Mucosa of gallbladder (tissue), 1 donor: ENCODE measurements at places on chromosomes 12 and 14.
A peak's percentile ranks its signal among the peaks of the same experiment; 100 is the strongest.

DNA sequence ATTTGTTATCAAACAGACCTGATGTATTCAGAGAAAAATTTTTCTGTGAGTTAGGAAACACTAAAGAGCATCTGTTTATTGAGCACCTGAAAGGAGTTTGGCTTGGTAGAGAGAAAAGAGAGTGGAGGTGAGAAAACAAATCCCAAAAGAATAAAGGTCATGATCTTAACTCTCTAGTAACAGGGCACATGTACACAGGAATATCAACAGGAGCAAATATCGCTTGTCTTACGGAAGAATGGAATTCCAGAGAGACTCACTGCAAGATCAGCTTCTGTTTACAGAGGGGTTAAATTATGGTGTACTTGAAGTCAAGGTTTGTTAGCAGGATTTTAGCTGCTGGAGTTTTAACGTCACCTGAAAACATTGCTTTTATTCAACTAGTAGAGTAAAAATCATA lies 78.8 kb downstream of the SPPL3 start:
- DNase-seq, result no peak

- DNase-seq, result no peak
Measured at GRCh38 chr12:69106482-69107118, 132.8 kb upstream of the CPSF6 start.

DNA sequence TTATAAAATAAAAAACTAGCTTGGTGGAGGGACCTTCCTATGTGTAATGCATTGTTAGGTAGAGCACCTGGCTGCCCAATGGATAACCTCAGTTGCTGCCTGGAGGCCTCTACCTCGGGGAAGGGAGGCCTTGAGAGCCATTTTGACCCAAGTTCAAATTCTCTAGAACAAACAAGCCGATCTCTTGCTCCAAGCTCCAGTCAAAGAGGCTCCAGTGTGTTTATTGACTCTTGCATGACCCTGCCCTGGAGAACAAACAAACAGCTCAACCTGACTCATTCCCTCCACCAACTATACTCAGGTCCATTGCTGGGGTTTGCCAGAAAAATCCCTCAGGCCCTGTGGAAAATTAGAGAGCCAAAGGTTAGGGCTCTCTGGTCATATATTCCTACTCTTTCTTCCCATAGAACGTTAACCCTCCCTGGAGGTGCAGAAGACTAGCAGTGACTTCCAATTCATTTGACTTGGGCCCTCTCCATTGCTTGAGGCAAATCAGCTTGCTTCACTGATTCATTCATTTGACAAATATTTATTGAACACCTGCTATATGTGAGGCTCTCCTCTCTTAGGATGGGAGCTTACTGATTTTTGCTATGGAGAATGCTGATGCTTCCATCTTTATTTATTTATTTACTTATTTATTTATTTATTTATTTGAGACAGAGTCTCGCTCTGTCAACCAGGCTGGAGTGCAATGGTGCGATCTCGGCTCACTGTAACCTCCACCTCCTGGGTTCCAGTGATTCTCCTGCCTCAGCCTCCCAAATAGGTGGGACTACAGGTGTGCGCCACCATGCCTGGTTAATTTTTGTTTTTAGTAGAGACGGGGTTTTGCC lies 73.7 kb upstream of the CISTR start:
- peak; percentile 13 for DNase-seq

DNA sequence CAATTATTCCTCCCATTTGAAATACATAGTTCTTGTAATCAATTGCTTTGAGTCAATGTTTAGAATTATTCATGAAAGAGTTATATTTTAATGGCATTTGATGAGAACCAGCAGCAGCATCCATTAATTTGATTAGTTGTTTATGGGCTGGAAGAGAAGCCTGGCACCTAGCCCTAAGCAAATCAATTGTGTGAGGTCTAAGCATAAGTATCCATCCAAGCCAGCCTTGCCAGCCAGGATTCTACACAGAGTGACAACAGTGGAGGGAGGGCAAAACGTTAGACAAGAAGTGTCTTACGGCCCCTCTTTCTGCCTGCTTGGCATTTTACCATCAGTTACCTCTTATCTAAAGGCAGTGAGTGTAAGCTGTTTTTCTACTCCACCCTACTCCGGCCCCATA lies 478.5 kb downstream of the NELL2 start:
- DNase-seq, result peak; percentile 16

DNA sequence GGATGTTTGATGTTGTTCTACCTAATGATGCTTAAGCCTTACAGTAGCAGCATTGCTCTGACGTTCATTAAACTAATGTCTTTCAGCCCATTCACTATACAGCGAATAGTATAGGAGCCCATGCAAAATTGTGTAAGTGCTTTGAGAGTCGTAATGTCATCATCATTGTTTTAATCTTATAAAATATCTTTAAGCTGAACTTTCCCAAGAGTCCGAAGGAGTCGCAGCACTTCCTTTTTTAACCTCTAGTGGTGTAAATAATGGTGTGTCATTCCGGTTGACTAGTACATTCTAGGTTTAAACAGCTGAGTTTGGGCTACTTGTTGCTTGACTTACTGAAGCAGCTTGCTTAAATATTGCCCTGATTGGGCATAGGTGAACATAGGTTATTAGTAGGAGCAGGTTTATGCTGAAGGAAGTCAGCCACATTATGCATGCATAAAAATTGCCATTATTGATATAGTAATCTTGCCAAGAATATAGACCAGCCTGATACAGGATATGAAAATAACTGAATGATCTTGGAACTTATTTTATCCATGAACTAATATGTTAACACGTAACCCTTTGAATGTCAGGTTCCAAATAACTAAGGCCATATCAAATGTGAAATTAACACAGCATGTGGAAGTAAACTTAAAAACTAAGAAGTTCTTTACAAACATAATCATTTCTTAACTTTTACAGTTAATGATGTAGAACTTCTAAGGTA lies 2.6 kb downstream of the WNK1 start:
- no peak for DNase-seq

- no peak for DNase-seq
Measured at GRCh38 chr12:122643207-122643805, 59.9 kb downstream of the HCAR2 start.

- peak; percentile 35 for DNase-seq
Measured at GRCh38 chr12:14885718-14886221, at the start of gene MGP. Gene MGP (minus strand): TSS chr12:14885854. CDS start chr12:14885791, 63 bp downstream.

GRCh38 chr12:64767495-64767894 lies 8.3 kb upstream of the GNS start:
- DNase-seq, result no peak

DNA sequence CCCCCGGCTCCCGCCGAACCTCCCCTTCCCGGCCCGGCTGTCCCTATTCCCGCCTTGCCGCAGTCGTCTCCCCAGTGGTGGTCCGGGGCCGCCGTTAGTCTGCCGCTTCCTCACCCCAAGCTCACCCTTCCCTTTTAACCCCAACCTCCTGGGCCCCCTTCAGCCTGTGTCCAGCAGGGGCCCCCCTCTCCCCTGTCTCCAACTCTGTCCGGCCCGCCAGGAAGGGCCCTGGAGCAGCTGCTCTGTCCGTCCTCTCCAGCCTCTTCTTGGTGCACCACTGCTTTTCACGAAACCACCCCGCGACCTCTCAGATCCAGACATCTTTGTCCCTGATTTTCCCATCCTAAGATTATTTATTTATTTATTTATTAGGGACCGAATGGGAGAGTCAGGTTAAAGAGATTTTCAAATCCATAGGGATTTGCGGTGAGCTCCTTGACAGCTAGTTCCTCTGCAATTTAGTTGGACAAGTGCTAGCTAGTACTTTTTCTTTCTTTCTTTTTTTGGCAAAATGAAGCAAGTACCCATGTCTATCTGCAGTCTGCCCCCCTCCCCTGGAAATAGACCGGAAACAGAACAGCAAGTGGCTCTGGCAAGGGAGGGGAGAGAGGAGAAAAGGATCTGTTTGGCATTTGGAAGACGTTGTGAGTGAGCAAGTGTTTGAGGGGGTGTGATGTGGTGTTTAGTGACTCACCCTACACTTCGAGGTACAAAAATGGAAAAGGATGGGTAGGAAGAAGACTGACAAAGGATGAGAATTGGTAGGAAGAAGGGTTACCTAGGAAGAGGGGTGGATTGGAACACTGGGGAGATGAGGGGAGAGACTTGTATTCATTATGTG lies 632 bp downstream of the UBR7 start:
- DNase-seq, result peak; percentile 35

- no peak for DNase-seq
Measured at GRCh38 chr12:103877288-103877687, 36.3 kb upstream of the NT5DC3 start.

GRCh38 chr14:89540009-89540829 lies 123.2 kb upstream of the FOXN3 start:
- no peak for DNase-seq

DNA sequence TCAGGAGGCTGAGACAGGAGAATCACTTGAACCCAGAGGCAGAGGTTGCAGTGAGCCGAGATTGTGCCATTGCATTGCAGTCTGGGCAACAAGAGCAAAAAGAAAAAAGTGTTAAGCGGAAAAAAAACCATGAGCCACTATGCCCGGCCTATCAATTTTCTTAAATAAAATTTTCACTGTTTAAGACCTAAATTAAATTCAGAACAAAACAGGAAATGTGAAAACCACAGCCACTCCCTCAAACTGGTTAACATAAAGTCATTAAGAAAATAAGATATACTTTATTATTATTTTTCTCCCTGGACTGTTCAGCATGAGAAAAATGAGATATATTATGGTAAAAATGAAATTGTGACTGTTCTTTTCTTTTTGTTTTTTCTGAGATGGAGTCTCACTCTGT lies 44.6 kb upstream of the GCH1 start:
- no peak for DNase-seq

DNA sequence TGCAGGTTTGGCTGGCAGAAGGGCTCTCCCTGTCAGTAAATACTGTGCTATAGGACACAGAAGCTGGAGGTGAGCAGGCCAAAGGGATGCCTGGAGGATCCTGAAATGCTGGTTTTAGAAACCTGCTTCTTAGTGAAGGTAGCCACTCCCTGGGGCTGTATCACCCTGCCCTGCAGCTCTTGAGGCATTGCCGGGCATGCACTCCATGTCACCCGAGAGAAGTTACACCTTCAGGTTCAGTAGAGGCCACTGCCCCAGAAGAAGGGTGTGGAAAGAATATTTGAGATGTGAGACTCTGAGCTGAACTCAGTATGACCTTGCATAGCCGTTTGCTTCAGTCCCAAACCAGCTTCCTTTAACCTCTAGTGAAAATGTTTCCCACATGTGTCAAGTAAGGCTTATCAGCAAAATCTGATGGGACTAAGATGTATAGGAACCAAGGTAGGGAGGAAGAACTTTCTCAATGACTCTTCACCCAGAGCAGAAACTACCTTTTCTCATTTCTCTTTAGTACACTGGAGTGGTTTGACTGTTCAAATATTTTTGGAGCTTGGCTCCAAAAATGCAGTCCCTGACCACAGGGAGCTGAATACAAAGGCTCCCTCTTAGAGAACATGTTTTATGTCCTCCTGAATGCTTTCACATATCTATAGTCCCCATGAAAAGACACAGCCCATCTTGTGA lies 164.5 kb upstream of the DYRK2 start:
- peak; percentile 23 for DNase-seq

DNA sequence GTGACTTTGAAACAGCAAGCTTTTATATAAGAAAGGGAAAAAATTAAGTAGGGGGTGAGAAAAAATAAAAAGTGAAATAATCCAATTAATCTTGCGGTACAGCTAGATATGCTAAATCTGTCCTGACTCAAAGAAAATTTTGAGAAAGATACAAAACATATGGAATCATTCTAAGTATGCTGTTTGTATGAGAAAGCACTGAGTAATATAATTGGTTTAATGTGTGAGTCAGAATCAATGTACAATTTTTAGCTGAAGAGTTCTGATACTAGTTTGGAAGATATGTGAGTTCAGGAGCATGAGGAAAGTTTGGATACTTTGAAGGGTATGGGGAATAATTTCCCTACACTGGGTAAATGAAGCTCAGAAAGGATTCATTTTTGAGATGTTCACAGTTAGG lies 190.9 kb upstream of the RASSF8 start:
- no peak for DNase-seq

DNA sequence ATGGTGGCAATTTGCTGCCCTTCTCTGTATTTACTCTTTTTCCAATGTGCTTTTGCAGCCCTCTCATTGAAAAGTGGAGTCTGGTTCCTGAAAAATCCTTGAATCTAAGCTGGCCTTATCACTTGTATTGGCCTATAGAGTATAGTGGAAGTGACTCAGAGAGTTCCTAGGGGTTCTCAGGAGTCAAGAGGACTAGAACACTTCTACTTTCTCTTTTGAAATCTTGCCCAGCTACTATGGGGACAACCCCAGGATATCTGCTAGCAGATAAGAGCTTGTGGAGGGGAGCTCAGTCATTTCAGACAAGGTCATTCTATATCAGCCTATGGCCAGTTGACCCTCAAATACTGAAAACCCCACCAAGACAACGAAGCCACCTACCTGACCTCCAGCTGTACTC lies 26.7 kb upstream of the WSCD2 start:
- DNase-seq, result no peak

GRCh38 chr14:63633801-63634200 lies 7.9 kb downstream of the WDR89 start:
- no peak for DNase-seq

DNA sequence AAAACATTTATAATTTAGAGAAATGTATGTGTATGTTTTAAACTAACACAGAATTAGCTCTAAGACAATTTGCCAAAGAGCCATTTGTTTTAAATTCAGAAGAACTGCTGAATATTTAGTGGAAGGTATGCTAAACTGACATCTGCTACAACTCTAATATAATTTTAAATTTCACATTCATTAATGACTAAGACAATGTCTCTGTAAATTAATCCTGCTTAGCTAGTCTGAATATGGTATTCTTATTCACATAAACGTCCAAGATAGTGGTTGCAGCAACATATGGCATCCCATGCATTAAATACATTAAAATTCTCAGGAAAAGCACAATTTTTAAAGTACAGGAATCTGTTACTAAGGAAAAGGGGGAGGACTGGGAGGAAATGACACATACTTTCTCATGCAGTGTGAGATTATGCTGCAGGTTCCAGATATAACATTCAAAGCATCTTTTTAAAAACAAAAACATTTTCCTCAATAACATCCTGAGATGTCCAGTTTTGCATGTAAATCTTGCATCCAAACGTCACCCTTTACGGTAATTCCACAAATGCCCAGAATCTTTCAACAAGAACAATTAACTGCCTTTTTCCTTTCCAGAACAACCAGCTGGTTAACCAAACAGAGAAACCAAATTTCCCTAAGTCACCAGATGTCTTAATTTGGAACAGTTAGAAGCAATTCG lies 26.9 kb downstream of the WDR89 start:
- no peak for DNase-seq

DNA sequence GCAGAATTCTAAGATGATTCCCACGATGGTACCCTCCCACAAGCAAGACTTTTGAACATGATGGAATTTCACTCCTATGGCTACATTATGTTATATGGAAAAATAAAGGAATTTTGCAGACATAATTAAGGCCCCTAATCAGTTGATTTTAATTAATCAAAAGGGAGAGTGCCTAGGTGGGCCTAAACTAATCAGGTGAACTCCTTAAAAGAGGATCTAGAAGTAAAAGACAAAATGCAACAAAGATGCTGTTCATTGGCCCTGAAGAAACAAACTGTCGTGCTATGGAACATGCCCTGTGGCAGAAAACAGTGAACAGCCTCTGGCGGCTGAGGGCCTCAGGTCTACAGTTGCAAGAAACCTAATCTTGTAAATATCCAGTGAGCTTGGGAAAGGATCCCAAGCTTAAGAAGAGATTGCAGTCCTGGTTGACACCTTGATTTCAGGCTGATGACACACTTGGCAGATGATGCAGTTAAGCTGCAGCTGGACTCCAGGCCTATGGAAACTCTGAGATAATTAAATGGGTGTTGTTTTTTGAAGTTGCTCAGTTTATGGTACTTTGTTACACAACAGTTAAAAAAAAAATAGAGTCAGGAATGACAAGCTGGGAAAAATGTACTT lies 13.8 kb downstream of the TMCC3 start:
- DNase-seq, result no peak

- DNase-seq, result no peak
Measured at GRCh38 chr12:3632256-3632655, 120.7 kb downstream of the CRACR2A start.

- no peak for DNase-seq
Measured at GRCh38 chr12:104056419-104056972, 6.5 kb upstream of the GLT8D2 start.
